ENCODE measurements at places on chromosomes 2 and 18.

DNA sequence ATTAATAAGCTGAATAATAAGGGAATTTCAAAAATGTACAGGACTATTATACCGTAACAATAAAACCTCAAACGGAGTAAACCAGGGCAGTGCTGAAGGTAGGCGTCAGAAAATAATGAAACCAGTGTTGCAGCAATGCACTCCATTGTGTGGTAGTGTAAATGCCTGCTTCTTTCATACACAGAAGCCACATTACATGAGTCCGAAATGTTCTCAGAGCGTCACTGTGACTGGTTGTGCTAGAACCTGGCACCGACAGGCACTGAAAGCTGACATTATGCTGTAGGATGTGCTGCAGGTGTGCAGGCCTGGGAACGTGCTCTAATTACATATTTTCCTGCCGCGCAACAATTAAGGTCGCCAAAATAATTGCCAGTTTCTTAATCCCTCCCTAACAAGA lies 53.3 kb downstream of the ZEB2 start:
- DNase-seq = no peak

DNA sequence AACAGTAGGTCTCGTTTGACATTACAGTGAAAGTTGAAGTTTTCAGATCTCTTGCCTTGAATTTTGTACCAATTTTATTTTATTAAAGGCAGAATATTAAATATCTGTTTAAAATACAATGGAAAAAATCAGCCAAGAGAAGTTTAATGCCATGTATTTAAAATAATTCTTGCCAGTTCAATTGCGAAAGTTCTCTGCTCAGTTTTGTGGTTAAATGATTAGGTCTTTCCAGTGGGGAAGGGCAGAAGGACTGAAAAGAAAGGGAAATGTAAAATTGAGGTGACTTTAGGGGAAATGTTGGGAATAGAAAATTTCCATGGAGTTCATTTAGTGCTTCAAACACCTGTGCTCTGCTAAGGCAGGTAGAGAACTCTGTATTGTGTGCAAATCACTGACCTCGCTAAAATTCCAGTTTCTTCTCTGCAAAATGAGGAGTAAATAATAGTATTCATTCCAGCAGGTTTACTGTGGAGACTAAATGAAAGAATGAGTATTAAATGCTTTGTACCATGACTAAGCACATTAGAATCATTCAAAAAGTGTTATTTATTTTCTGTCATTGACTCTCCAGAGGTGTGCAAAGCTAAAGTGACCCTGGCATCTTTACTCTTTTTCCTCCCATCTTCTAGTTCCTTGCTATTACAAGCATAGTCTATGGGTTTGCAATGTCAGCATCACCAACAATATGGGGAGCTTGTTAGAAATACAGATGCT lies 74.4 kb downstream of the KIAA1328 start:
- DNase-seq = no peak

- DNase-seq = no peak
Measured at GRCh38 chr18:28041366-28041765, 135.6 kb downstream of the CDH2 start.

GRCh38 chr2:43007901-43008300 lies 215.5 kb upstream of the HAAO start:
- DNase-seq = no peak

DNA sequence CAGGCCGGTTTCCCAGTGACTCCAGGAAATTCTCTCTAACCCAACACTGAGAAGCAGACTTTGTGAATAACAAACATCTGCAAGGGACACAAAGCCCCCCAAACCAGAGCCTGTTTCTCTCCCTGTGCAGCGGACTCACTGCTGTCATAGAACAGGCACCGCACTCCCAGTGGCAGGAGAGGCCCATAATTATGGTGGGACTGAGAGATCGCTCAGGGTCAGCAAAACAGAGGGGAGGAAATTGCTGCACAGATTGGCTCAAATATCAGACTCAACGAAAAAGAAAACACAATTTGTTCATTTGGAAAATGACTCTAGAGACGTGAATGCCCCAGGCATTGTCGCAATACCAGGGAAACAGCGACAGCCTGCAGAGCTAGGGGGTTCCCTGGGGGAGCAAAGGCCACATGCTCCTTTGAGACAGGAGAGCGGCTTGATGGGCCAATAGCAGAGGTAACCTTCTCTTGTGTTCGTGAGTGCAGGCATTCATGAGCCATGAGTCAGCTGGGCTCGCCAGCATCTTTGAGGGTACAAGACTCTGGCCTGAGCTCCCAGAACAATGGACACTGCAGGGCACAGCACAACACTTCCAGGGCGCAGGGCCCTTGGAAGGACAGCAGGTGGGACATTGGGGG lies 143.3 kb upstream of the KLHL29 start:
- no peak for DNase-seq

- DNase-seq = no peak
Measured at GRCh38 chr2:142981069-142981378, 103.6 kb downstream of the KYNU start.

All from stimulated activated CD4-positive, alpha-beta T cell treated with anti-CD3 and anti-CD28 coated beads, Interleukin-4, amount 100 ng/mL, for 48 hours (primary cell).